ENCODE measurements at places on chromosomes 4 and X. TPM values are rescaled to one million over a fixed set of nuclear protein-coding genes. Genes with fewer than 3 reads are reported as not detected.

DNA sequence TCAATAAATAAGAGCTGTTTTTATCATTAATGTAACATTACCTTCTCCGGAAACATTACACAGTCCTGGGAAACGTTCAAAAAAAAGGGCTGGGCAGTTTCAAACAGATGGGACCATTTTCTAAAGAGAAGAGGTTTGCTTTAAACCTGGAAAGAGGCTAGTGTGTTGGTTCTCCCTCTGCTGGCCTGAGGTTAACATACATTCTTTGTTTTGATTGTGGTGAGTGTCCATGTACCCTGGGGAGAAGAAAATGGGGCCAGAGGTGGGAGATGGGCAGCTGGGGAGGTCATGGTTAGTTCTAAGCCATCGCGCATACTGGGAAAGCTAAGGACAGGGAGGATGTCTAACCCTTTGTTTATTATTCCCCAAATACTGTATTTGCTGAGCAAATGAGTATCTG lies 194.7 kb downstream of the CPEB2 start:
- H3K4me1 ChIP-seq, result peaks cover 9% of the 10 kb centered on the region
- no peak for DNase-seq
- no peaks in the 10 kb centered on the region for H3K27me3 ChIP-seq
- no peaks in the 10 kb centered on the region for H3K36me3 ChIP-seq
- no peak overlapping the region for H3K4me3 ChIP-seq

DNA sequence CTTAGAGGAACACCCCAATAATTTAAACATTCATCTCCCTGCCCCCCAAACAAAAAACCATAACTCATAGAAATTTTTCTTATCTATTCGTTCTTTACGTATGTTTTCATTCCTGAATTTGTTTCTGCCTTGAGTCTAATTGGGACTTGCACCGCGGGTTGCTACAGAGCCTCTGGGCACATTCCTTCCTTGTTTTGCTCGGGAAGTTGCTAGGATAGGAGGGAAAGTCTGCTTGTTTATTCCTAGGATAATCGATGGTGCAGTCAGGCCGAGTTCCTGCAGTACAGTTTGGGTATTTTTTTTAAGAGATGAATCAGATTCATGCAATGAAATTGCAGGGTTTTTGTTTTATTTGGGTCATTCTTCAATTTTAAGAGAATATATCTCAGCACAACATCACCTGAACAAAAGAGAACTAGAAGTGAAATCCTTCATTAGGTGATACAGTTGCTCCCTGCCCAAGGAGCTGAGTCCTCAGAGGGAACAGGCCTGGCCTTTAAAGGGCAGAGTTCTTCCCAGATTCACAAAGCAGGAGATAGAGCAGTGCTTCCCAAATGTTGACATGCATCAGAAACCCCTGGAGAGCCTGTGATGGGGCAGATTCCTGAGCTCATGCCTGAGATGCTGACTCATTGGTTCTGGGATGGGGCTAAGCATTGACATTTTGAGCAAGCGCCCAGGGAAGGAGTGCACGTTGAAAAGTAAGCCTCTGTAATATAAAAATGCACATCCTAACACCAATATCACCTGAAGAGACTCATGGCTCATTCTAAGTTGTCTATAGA lies 114.9 kb upstream of the FAM9B start:
- no peaks in the 10 kb centered on the region for H3K4me1 ChIP-seq
- no peak for DNase-seq

DNA sequence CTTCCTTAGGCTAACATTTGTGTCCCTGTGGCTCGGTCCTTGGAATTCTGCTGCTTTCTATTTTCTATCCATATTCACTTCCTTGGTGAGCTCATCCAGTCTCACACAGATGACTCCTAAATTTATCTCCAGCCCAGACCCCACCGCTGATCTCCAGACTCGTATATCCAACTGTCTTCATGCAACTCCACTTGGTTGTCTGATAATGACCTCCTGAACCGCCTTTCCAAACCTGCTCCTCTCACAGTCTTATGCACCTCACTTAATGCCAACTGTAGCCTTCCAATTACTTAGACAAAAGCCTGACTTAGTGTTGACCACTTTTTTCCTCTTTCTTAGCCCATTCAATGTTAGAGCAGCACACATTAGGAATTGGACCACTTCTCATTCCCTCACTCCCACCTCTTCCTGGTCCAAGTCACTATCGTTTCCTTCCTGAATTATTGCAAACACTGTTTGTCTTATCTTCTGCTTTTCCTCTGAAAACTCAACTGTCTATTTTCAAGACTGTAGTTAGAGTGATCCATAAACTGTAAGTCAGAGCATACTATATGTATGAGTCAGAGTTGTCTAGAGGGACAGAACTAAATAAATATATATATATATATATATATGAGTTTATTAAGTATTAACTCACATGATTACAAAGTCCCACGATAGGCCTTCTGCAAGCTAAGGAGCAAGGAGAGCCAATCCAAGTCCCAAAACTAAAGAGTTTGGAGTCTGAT lies 292.5 kb downstream of the UNC5C start:
- no peaks in the 10 kb centered on the region for H3K27me3 ChIP-seq
- no peak for DNase-seq
- H3K4me3 ChIP-seq, result no peak overlapping the region
- no peaks in the 10 kb centered on the region for H3K4me1 ChIP-seq
- no peaks in the 10 kb centered on the region for H3K36me3 ChIP-seq
- H3K27ac ChIP-seq, result no peak overlapping the region

DNA sequence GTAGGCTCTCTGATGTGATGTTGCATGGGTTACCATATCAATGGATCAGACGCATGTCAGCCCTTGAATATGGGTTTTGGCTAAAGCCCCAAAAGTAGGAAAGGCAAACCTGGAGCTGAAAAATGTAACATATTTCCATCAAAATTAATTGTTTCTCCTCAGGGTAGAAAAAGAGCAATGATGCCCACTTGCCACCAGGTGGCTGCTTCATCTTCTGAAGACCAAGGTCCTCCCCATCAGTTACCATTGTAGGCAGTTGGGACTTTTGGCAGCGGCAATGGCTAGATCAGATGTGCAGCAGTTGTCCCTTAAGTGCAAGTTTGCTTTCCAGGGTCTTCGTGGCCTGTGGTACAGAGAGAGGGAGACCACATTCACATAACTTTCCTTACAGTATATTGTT lies 118.2 kb downstream of the NAF1 start:
- no peak overlapping the region for H3K4me3 ChIP-seq
- no peak for DNase-seq
- no peaks in the 10 kb centered on the region for H3K27me3 ChIP-seq
- no peaks in the 10 kb centered on the region for H3K36me3 ChIP-seq
- H3K4me1 ChIP-seq, result no peaks in the 10 kb centered on the region
- no peak overlapping the region for H3K27ac ChIP-seq

- H3K4me3 ChIP-seq, result no peak overlapping the region
- H3K27me3 ChIP-seq, result no peaks in the 10 kb centered on the region
- H3K4me1 ChIP-seq, result no peaks in the 10 kb centered on the region
These were observed 17.4 kb downstream of the ADAM29 start for GRCh38 chr4:174935607-174936006.

GRCh38 chrX:149505671-149506070 lies 565 bp upstream of the IDS start:
- H3K36me3 ChIP-seq, result peaks cover 14% of the 10 kb centered on the region
- peaks cover 5% of the 10 kb centered on the region for H3K4me1 ChIP-seq
- peak overlapping the region; percentile 85 for H3K27ac ChIP-seq
- DNase-seq, result no peak
- H3K4me3 ChIP-seq, result peak overlapping the region; percentile 61

DNA sequence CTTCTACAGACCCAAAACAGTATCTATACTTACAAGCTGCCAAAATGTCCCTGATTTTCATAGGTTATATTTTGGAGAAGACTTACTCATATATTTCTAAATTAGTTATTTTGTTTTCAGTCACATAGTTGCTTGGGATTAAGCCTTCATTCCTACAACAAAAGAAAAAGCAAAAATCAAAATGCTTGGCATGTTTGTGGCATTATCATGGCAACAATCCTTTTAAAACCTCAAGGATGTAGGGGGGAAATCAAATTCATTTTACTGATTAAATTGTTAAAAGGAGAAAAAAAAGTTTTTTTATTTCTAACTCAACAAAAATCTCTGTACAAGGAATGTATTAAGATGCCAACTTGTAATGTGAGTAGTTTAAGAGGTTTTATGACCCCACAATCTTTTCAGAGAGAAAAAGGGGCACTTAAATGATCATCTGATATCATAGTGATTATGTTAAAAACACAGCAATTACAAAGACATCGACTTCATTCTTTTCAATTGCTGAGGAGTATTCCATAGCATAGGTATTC lies 23.5 kb downstream of the TXK start:
- no peaks in the 10 kb centered on the region for H3K36me3 ChIP-seq
- no peaks in the 10 kb centered on the region for H3K4me1 ChIP-seq
- H3K27ac ChIP-seq, result no peak overlapping the region
- DNase-seq, result no peak
- no peak overlapping the region for H3K4me3 ChIP-seq

- H3K27me3 ChIP-seq, result no peaks in the 10 kb centered on the region
- no peaks in the 10 kb centered on the region for H3K36me3 ChIP-seq
- H3K27ac ChIP-seq, result no peak overlapping the region
- H3K4me3 ChIP-seq, result no peak overlapping the region
These were observed 21.4 kb downstream of the FAT1 start for GRCh38 chr4:186702297-186702696.

- no peak for DNase-seq
- H3K27me3 ChIP-seq, result no peaks in the 10 kb centered on the region
- no peak overlapping the region for H3K4me3 ChIP-seq
These were observed 260.5 kb upstream of the DDX53 start for GRCh38 chrX:22739276-22739675.

DNA sequence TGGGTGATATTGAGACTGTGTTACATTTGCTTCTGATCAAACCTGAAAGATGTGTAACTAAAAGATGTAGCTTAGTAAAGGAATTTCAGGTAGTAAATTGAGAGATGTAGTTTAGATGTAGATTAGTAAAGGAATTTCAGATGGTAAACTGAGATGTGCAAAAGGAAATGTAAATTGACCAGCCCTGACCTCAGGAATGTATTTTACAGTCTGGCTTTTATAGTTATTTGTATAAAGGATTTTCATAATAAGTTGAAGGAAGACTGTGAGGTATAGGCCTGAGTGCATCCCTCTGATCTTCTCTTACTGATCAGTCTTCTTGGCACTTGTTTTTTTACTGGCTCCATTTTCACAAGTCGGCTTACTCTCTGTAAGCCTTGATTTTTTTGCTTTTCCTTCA lies 3.2 kb downstream of the KLHL2 start:
- H3K4me1 ChIP-seq, result peaks cover 25% of the 10 kb centered on the region
- H3K27ac ChIP-seq, result no peak overlapping the region
- DNase-seq, result no peak
- no peak overlapping the region for H3K4me3 ChIP-seq

- DNase-seq, result no peak
- no peaks in the 10 kb centered on the region for H3K27me3 ChIP-seq
- H3K4me3 ChIP-seq, result no peak overlapping the region
- no peaks in the 10 kb centered on the region for H3K36me3 ChIP-seq
These were observed 1269.5 kb downstream of the RAPGEF2 start for GRCh38 chr4:160372390-160372789.

GRCh38 chrX:65696613-65697012 lies 29.2 kb downstream of the MSN start:
- no peak overlapping the region for H3K4me3 ChIP-seq
- DNase-seq, result no peak
- H3K36me3 ChIP-seq, result no peaks in the 10 kb centered on the region
- H3K27me3 ChIP-seq, result no peaks in the 10 kb centered on the region
- peak overlapping the region; percentile 45 for H3K27ac ChIP-seq

GRCh38 chrX:70445951-70446350 lies 1.3 kb downstream of the DLG3 start:
- H3K27ac ChIP-seq, result no peak overlapping the region
- no peaks in the 10 kb centered on the region for H3K36me3 ChIP-seq
- DNase-seq, result no peak
- H3K27me3 ChIP-seq, result no peaks in the 10 kb centered on the region

GRCh38 chr4:123806056-123806455 lies 409.5 kb downstream of the SPRY1 start:
- DNase-seq, result no peak
- no peaks in the 10 kb centered on the region for H3K4me1 ChIP-seq
- no peak overlapping the region for H3K27ac ChIP-seq
- H3K27me3 ChIP-seq, result no peaks in the 10 kb centered on the region

DNA sequence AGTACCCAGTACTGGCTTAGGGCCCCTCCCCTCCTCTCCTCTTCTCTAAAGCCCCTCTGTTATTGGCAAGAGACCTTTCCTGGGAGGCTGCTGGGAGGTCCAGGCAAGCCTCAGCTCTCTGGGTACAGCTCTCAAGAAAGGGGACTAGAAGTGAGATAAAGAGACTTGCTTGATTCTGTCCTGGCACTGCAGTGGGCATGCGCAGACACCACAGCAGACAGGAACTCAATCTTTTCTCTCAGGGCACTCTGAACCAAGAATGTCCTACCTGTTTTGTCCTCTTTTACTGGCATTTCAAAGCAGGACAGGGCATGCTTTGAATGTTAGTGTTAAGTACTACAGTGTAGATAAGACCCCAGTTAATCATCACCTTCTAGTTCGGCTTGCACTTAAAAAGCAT lies 74.9 kb downstream of the NYX start:
- no peaks in the 10 kb centered on the region for H3K36me3 ChIP-seq
- peak overlapping the region; percentile 2 for H3K27ac ChIP-seq
- peaks cover 7% of the 10 kb centered on the region for H3K4me1 ChIP-seq
- no peaks in the 10 kb centered on the region for H3K27me3 ChIP-seq
- no peak for DNase-seq
- H3K4me3 ChIP-seq, result no peak overlapping the region

- H3K4me1 ChIP-seq, result no peaks in the 10 kb centered on the region
- no peaks in the 10 kb centered on the region for H3K27me3 ChIP-seq
- no peak for DNase-seq
- no peak overlapping the region for H3K4me3 ChIP-seq
- no peak overlapping the region for H3K27ac ChIP-seq
These were observed 23.3 kb upstream of the BCOR start for GRCh38 chrX:40120838-40121580.

GRCh38 chr4:81421346-81422218 lies 50.1 kb downstream of the RASGEF1B start:
- H3K4me1 ChIP-seq, result no peaks in the 10 kb centered on the region
- H3K36me3 ChIP-seq, result no peaks in the 10 kb centered on the region
- no peak for DNase-seq

Gene MID1IP1
- total RNA-seq, result 48.9 TPM

Gene KIT
- total RNA-seq, result 16.7 TPM

Gene TEX13B
- not detected for total RNA-seq

Gene ADRA2C
- total RNA-seq, result 17.2 TPM

Gene DMP1
- not detected for total RNA-seq

Gene ZFP42
- not detected for total RNA-seq

Gene NIPAL1
- 8.1 TPM for total RNA-seq

Gene SSX3
- total RNA-seq, result not detected
